Panc1 (cell line): ENCODE measurements at places on chromosomes 12 and 14.
A peak's percentile ranks its signal among the peaks of the same experiment; 100 is the strongest.

DNA sequence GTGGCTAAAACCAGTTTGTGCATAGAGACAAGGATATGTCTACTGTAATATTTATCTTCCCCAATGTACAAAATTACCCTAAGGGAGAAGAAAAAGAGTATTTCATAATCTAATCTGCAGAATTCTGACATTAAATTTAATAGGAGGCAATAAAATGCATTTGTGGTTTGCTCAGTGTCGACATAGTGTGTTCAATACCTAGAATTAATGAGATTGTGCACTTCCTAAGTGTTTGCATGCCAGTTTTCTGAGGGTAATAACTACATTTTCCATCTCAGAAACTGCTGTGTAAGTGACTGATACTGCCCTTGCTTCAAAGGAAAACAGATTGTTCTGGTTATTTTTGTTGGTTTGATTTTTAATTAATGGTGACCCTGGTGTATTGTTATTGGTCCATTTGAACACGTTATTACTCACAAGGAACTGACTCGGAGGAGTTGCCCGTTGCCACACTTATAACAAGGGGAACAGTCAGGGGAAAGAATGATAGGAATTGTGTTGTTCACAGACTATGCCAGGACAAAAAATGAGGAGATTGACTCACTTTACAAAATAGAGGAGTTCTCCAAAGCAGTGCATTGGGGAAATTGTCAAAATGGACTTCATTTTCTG, 960.3 kb upstream of the TMEM132C start:
- DNase-seq: no peak

GRCh38 chr14:92942576-92942975, 19.6 kb downstream of the CHGA start:
- DNase-seq: no peak

DNA sequence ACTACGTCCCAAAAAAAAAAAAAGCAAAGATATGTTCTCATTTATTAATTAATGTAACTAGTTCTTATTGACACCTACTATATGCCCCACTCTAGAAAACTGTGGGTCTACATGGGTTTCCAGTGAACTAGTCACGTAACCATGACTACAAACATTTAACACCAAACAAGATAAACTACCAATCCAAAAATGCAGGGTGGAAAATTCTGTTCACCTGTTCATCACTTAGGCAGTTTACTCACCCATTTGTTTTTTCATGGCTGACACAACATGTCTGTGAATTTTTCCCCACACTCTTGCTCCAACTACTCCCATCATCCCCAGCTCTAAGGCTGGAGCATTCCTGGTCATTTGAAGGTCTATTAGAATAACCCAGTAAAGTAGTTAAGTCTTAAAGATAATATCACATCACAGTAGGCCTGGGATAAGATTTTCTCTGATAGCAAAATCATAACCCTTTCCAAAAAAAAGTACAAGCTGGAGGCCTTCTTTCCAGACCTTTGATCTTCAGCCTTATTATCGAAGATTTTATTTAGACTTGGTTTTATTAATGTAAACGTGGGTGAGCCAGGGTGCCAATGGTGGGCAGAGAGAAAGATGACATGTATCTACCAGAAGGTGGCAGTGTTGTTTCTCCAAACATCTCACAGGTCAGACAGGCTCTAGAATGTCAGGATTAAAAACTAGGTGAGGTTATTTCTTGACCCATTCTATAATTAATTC, 61.6 kb upstream of the DAAM1 start:
- peak; percentile 30 for DNase-seq

DNA sequence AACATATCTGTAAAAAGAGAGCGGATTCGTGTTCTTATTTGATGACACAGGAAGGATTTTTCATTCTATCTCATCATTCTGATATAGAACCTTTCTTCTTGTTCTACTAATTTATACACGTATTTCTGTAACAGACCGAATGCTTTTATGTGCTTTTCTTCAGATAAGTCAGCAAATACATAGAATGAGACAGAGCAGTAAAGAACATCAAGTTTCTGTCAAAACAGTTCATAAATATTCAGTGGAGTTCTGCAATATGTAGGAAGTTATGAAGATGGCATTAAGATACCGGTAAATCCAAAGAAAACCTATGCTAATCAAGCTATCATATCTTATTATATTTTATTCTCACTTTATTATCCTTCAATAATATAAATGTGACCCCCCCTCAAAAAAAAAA, 280.6 kb downstream of the EGLN3 start:
- no peak for DNase-seq
